8988T (cell line): ENCODE measurements at places on chromosomes 7 and 10.

DNA sequence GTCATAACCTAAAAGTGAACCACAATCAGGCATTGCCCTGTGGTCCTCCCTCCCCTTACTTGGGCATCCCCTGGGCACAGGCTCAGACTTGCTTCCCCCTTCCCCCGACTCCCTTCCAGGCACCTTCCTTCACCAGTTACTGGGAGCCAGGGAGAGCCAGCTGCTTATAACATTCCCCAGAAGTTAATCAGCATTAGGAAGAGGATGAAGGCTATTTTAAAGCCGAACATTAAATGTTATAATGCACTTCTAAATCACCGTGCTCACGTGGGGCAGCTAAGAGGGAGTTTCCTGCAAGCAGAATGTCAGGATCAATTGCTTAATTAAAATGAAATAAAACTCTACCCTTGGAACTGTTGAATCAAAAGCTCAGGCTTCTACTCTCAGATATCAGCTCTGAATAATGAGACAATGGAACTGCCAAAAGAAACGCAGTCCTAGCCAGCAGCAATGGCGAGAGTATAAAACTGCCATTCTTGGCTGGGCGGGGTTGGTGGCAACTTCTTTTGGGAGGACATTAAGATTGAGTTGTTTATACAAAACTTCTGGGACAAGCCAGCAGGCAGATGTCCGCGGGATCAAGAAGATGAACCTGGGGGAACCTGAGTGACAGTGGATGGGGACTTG is 169.5 kb downstream of the FANK1 start:
- DNase-seq = no peak

DNA sequence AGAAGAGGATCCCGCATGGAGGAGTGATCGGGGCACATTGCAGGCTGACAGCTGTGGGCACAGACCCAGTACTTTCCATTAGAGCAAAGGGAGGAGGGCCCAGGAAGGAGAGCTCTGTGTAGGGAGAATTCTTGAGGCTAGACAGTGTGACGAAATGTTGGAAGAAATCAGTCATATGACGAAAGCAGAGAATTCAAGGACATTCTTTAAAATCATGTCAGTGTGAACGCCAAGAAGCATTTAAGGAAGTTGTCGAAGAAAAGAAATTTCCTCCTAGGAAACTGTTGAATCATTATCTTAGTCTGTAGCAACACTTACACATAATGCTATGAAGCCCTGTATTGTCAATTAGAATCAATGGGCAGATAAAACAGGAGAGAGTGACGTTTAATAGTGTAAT is 191.3 kb upstream of the ADARB2 start:
- DNase-seq = no peak

GRCh38 chr7:92944633-92945032 is 108.3 kb upstream of the CDK6 start:
- DNase-seq = no peak

DNA sequence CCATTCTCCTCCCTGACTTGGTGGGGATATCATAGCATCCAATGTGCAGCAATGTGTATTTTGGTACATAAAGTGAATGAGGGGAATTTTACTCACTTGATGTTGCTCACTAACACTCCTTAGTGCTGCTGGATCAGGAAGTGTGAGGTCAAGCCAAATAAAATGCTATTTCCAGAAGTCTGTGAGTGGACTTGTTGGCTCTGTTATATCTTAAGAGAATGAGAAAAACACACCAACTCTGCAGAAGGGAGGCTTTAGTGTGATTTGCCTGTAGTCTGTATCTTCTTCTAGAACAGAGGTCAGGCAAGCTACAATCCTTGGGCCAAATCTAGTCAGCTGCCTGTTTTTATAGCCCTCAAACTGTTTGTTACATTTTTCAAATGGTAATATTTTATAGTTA is 154.3 kb downstream of the POLR1F start:
- DNase-seq = no peak

- no peak for DNase-seq
Observed at GRCh38 chr10:89206402-89207180, 526 bp downstream of the CH25H start.

DNA sequence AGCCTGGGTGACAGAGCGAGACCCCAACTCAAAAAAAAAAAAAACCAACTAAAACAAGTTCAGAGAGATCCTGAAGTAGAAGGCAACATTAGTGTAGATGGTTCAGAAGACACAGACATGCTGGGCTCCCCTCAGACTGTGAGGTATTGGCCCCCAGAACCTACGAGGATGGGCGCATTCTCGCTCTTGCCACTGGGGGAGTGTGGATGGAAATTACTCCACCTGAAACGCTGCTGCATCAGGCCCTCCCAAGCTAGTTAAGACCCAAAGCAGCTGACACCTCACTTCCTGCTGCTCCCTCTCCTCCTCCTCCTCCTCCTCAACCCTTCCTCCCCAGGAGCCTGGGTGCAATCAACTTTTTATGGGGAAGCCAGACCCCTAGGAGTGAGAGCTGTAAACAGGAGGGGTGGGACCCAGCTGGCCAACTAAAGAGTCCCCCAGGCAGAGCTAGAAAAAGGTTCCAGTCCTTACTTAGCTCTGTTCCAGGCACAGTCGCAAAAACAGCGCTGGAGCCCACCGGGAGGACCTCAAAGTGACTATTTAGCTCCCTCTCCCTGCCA is 7.4 kb downstream of the SH3PXD2A start:
- peak; percentile 61 for DNase-seq

DNA sequence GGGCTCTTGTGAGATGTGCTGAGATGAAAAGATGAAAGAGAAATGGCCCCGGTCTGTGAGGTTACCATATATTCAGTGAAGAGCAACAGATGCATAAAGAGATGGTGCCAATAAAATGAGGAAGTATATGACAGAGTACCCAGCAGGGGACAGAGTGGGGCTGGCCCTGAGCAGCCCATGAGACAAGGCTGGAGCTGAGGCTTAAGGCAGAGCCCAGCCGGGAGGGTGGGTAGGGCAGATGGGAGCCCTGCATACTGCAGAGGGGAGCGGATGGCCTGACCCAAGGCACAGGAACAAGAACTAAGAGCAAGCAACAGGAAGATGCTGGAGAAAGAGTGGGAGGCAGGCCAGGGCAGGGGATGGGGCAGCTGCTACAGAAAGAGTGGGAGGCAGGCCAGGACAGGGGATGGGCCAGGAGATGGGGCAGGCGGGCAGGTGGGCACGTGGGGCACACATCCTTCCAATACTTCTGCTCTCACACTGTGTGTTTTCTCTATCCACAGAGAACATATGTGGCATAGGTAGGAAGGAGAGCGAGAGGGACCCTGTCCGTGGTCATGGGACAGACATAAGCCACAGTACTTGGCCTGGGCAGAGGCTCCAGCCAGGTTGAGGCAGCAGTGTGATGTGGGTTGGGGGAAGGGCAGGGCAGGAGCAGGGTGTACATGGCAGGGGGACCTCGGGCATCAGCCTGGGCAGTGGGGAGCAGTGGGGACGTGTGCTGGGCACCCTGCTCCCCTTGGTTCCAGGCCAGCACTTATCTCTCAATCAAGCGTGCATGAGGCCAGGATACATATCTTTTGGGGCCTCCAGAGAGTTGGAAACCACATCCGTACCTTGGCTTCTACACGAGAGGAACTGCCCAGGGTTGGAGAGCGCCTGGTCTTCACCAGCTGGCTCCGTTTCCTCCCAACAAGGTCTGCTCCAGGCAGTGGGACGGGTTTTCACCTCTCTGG is 91.6 kb upstream of the IKZF1 start:
- DNase-seq = no peak

GRCh38 chr10:80373502-80373901 is 16.9 kb downstream of the DYDC2 start:
- no peak for DNase-seq

GRCh38 chr7:127667759-127668530 is 16.0 kb downstream of the SND1 start:
- DNase-seq = no peak

DNA sequence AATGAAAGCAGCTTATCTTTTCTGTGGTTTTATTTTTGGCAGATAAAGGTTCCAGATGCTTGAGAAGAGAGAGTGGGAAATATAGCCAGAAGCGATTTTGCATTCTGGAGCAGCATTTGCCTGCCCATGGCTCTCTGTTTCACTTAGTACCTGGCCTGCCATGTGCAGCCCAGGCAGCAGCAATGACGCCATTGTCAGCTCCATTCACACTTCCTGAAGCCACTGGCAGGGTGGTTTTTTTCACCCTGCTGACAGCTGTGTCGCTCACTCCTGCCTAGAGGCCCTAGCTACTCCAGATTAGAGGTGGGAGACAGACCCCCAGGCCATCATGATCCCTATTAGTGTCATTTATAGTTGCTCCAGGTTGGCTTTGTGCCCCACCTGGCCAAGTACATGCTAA is 30.1 kb upstream of the NEUROD6 start:
- DNase-seq = no peak

DNA sequence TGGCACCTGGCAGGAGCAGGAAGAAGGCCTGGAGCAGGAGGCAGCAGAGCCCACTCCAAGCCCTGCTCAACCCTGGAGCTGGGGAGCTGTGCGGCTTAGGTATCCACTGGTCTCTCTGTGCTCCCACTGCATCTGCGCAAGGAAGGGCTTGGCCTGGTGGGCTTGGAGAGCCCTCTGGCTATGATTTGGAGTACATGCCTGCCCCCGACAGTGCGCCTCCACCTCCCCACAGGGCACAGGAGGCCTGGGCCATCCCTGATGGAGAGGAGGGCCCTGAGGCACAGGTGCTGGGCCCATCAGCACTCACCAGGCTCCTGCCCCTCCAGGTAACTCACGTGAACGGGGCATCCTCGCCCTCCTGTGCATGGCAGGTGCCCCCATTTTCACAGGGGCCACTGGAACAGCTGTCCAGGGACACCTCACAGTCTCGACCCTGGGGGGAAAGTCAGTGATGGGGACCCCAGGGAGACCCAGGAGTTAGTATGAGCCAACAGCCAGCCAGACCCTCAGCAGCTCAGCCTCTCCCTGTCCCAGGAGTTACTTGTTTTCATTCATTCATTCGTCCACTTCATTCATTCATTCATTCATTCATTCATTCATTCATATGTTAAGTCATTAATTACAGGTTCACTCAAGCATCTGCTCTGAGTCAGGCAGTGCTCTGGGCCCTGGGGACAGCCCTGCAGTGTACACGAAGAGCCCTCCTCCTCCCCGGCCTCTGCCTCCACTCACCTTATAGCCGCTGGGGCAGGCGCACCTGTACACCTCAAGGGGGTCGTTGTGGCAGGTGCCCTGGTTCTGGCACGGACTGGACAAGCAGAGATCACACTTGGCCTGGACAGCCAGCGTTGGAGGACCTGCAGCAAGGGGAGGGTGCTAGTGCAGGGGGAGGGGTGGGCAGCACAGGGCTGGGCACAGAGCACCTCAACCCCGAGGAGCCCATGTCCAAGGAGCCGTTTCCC is 167.2 kb downstream of the SLIT1 start:
- DNase-seq = no peak

GRCh38 chr10:105967256-105967655 is 1197.2 kb downstream of the SORCS1 start:
- no peak for DNase-seq

- DNase-seq = no peak
Observed at GRCh38 chr10:6247041-6247712, 44.4 kb downstream of the PFKFB3 start.

GRCh38 chr7:119452401-119452800 is 820.6 kb upstream of the KCND2 start:
- DNase-seq = no peak

- DNase-seq = no peak
Observed at GRCh38 chr10:116728526-116729096, 13.8 kb downstream of the HSPA12A start.

DNA sequence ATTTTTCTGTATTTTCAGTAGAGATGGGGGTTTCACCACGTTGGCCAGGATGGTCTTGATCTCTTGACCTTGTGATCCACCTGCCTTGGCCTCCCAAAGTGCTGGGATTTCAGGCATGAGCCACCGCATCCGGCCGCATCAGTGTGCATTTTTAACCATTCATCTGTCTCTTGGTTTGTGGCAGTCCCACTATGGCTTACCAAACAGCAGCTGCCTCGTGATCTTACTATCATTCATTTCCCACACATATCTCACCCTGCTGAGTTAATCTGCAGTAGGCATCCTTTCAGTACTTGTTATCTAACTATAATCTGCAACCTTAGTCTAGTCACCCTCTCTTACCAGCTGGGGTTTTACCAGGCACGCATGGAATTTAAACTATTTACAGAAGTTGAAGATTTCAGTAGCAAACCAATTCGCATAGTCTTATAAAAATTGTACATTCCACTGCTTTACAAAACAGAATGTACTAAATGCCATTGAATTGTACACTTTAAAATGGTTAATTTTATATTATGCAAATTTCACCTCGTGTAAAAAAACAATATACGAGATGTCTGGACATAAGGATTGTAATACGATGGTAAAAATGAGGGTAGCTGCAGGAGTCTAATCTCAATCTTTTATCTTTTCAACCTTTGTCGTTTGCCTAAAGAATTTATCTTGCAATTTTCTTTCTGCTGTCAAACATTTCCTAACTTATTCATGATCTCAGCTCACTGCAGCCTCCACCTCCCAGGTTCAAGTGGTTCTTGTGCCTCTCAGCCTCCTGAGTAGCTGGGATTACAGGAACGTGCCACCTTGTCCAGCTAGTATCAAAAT is 4.6 kb upstream of the TBC1D12 start:
- DNase-seq = peak; percentile 21

- no peak for DNase-seq
Observed at GRCh38 chr10:106582291-106582690, 582.2 kb downstream of the SORCS1 start.

DNA sequence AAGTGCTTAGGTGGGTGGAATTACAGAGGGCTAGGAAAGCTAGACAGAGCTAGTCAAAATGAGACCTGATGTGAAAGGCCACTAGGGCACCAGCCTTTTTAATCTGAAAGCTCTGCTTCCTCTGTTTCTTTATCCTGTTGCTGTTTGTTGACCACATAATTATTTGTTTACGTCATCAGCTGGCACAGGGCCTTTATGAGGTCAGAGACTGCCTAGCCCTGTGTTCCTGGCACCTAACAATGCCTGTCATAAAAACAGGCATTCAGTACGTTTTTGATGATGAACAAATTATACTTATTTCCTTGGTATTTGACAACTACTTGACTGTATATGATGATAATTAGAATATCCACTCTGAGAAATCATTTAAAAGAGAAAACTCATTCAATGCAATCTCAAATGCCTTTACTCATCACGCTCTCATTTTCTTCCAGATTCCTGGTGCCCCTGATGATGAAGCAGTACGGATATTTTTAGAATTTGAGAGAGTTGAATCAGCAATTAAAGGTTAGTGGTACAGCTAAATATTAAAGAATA is 26.0 kb downstream of the RBM17 start:
- no peak for DNase-seq

DNA sequence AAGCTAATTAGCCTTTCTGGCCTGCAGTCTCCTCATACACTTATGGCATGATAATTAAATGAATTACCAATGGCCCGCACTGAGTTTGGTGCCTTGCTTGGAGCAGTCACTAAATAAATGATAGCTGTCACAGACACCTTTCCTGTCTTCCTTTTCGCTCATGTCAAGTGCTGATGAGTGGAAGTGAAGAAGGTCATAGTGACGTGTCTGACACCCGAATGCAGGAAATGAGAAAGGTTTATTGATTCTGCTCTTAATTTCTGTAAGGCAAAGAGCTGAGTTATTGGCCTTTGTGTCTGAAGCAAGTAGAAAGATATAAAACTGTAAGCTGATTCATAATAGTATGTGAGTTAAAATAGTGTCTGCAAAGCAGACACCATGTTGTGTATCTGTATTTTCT is 13.2 kb upstream of the ESYT2 start:
- no peak for DNase-seq

GRCh38 chr10:132329565-132330485 is 2.2 kb upstream of the LRRC27 start:
- peak; percentile 58 for DNase-seq

- DNase-seq = no peak
Observed at GRCh38 chr10:76149182-76149581, 717.8 kb downstream of the LRMDA start.
